ENCODE measurements at places on chromosomes 2 and 18.

- DNase-seq, result no peak
Measured at GRCh38 chr2:111227716-111228141, 107.0 kb downstream of the BCL2L11 start.

- no peak for DNase-seq
Measured at GRCh38 chr2:161208527-161209139, 48.4 kb downstream of the TANK start.

DNA sequence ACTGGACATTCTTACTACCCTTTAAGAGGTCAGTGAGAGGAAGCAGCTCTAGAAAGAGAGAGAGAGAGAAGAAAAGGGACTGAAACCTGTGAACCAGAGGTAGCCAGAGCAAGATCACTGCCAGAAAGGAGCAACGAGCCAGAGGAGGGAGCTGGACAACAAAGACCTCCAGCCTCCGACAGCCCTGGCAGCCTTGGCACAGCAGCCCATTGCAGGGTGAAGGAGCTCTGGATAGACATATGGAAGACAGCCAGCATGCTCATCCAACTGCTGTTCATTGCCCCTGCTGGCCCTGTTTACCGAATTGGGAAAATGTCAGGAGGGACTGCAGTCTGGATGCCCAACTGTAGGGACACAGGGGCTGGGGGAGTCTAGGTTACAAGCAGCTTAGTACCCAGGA lies 228.4 kb upstream of the SLC35G4 start:
- DNase-seq, result no peak

- DNase-seq, result no peak
Measured at GRCh38 chr2:144582651-144583380, 62.9 kb upstream of the ZEB2 start.

- no peak for DNase-seq
Measured at GRCh38 chr2:156476021-156476849, 40.1 kb downstream of the GPD2 start.

GRCh38 chr2:23662941-23663920 lies 263.7 kb downstream of the ATAD2B start:
- DNase-seq, result no peak

- no peak for DNase-seq
Measured at GRCh38 chr2:218401890-218402289, 2.2 kb downstream of the CTDSP1 start.

DNA sequence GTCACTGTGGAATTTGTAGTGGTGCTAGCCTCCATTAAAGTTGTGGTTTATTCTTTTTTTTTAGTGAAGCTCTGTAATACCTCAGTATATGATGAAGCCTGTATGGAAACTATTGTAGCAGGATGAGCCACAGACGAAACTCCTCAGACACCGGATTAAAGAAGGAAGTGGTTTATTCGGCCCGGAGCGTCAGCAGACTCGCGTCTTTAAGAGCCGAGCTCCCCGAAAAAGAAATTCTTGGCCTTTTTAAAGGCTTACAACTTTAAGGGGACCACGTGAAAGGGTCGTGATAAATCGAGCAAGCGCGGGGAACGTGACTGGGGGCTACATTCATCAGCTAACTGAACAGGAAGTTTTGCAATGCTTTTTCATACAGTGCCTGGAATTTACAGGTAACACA lies 8.1 kb upstream of the CCL20 start:
- peak; percentile 42 for DNase-seq

DNA sequence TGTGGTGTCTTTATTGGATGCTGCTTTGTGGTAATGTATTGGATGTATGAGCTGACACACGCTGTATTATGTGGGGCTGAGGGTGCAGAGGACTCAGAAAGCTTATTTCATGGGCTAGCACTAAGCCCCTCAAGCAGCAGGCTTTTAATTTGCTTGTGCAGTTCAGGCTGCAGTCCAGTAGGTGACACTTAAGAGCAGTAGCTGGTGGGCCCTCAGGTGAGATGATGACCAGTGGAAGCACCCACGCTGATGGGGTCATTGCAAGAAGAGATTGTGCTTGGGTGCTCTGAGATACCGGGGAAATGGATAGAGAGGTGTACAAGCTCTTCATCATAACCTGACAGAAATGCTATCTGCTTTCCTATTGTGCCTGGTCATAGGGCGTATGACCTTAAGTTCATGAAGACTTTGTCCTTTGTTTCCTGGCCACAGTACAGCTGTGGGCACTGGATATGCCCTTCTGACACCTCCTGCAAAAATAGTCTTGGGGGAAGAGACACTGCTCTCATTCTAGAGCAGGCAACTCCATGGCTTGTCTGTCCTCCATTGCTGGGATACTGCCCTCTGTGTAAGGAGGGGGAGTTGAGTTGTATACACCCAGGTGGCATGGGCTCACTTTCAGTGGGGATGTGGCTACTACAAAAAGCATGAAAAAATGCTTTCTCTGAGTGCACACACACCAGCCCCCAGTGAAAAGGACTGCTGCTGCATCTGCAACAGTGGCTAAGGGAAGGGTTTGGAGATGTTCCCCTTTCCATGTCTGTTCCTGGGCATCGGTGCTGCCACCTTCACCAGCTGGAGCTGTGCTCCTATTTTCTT lies 205.7 kb upstream of the ZSWIM2 start:
- no peak for DNase-seq

GRCh38 chr2:204239411-204240165 lies 303.0 kb downstream of the ICOS start:
- DNase-seq, result no peak

GRCh38 chr18:72372076-72372475 lies 172.1 kb downstream of the CBLN2 start:
- DNase-seq, result no peak

GRCh38 chr18:56267334-56267733 lies 371.1 kb downstream of the TXNL1 start:
- DNase-seq, result no peak

DNA sequence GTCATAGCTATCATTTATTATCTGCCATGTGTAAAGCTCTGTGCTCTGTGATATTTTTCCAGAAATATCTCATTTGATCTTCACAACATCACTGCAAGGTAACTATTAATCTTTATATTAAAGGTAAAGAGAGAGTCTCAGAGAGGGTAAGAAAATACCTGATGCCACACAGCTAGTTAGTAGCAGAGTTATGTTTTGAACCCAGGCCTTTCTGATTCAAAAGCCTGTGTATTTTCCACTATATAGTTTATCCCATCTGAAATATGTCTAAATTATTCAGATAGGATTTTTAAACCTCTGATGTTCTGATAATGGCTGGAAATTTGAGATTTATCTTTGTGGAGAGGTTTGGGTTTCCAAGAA lies 10.1 kb downstream of the INPP1 start:
- no peak for DNase-seq

GRCh38 chr2:210946395-210946794 lies 390.0 kb downstream of the CPS1 start:
- DNase-seq, result no peak

GRCh38 chr2:2456721-2457120 lies 125.6 kb upstream of the MYT1L start:
- DNase-seq, result no peak

- DNase-seq, result no peak
Measured at GRCh38 chr2:214481204-214481603, 70.3 kb downstream of the VWC2L start.

GRCh38 chr2:4992226-4992625 lies 700.0 kb upstream of the SOX11 start:
- no peak for DNase-seq
